ENCODE measurements at places on chromosomes 1 and 21.
A peak's percentile ranks its signal among the peaks of the same experiment; 100 is the strongest.

DNA sequence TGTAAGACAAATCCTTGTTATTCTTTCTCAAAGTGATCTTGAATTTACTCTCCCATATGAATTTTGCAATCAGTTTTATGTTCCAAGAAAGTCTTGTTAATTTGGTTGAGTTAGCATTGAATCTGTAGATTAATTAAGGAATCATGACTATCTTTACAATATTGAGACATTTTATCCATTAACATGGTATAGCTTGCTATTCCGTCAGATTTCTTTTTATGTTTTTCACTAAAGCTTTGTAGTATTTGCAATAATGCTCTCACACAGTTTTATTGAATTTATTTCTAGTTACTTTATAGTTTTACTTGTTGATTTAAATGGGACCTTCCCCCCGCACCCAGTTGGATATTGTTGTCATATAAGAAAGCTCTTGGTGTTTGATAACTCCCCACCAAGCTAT is 5.8 kb upstream of the EDARADD start:
- no peak for DNase-seq

GRCh38 chr1:178877896-178878295 is 7.0 kb upstream of the ANGPTL1 start:
- no peak for DNase-seq

- peak; percentile 17 for DNase-seq
These were observed 123.0 kb upstream of the IGSF21 start for GRCh38 chr1:17984583-17984982.

DNA sequence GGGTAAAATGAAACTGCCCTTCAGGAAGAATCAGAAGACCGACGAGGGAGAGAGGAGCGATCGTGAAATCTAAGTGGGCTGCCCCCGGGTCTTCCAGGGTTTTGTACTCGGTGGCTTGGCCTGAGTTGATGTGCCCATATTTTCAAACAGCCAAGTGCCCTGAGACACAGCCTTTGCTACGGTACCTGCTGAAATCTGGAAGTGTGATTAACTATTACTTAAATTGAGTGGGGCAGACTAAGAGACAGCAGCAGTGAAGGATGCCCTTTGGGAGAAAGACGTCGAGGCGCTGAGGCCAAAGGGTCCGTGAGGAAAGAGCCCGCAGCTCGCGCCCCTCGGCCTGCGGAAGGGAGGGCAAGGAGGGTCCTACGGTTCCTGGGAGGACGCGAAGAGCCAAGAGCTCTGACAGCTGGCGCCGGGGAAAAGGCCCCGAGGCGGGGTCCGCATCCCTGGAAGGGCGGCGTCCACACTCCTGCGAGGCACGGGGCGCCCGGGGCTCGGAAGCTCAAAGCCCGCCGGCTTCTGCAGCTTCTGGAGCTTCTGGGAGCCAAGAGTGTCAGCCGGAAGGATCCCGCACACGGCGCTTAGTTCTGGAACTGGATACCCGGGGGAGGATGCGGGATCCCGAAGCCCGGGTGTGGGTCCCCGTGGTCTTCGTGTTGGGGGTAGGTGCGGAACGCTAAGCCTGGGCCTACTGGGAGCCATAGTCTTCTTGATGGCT is 15.4 kb upstream of the RNU1-4 start:
- DNase-seq, result no peak

- DNase-seq, result no peak
These were observed 180.8 kb upstream of the CAMK1G start for GRCh38 chr1:209402697-209403096.

DNA sequence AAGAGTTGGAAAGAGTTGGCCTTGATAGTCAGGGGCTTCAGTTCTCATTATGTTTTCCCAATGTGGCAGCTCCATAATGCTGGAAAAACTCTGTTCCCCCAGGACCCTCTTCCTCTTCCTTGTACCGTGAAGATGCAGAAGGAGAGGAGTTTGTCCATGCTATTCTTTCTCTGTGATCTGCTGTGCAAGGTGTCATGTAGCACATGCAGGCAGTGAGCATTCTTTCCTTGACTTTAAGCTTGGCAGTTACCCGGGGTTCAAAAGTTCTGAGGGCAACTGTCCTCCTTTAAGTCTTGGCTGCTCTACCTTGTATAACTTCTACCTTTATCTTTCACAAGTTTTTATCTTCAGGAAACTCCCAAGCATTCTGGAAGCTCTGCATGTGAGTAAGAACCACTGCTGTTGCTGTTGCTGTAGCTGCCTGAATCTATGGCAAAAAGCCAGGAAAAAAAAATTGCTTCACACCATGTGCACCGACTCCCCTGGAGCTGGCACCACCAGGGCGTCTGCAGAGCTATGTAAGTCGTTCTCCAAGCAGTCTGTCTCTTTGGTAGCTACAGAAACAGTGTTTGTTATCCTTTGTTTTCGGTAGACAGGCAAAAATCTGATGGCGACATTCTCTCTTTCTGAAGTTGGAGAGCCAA is 42.7 kb upstream of the SLC16A1 start:
- DNase-seq, result no peak

GRCh38 chr1:6450943-6451373 is 15.0 kb downstream of the TNFRSF25 start:
- no peak for DNase-seq

GRCh38 chr1:206708882-206709281 is 24.2 kb downstream of the MAPKAPK2 start:
- no peak for DNase-seq

DNA sequence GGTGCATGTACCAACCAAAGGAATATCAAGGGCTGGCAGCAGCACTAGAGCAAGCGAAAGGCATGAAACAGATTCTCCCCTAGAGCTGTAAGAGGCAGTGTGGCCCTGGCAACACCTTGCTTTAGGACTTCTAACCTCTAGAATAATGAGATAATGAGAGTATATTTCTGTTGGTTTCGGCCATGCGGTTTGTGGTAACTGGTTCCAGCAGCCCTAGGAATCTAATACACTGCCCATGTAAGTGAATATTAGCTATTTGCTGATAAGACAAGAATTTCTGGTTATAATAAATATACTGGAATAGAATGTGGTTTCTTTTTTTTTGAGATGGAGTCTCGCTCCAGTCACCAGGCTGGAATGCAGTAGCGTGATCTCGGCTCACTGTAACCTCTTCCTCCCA is 199.4 kb downstream of the GABPA start:
- DNase-seq, result no peak

DNA sequence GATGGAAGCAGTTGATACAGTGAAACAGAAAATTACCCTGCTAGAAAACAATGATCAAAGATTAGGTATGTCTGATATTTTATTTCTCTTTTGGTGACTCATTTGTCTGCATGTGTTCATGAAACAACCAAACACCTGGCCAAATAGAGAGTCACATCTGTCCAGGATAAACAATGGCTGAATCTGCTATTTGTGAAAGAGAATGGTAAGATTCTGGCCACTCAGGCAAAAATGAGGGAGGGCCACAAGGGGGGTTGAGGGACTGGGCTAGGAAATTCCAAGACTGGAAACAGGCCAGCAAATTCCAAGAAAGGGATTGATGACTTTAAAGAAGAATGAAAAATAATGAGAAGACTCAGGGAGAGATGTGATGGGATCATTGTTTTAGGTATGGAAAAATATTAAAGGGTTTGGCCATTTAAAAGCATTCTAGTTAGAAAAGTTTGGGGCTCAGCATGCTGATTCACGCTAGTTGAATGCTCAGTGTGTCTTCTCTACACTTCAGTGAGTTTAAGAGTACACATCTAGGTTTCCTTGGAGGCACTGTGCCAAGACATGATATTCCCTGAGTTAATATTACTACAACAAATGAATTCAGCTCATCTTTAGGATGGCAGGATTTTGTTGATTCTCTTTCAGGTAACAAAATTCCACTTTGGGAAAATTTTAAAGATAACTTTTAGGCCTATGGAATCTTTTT is 44.9 kb downstream of the TRAF5 start:
- peak; percentile 37 for DNase-seq

DNA sequence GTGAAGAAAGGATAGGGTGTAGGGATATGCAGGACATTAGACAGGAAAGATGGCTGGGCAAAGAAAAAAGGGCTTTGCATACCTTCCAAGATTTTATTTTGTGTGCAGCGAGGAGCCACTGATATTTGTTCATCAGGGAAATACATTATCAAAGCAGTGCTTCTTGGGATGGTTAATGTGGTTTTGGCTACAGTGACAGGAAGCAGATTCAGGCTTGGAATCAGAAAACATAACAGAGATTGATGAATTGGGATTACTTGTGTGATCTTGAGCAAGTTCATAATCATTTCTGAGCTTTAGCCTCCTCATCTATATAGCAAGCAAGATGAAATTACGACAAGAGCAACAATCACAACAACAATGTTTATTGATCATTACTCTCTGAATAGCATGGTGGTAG is 249.2 kb upstream of the SGIP1 start:
- DNase-seq, result no peak

DNA sequence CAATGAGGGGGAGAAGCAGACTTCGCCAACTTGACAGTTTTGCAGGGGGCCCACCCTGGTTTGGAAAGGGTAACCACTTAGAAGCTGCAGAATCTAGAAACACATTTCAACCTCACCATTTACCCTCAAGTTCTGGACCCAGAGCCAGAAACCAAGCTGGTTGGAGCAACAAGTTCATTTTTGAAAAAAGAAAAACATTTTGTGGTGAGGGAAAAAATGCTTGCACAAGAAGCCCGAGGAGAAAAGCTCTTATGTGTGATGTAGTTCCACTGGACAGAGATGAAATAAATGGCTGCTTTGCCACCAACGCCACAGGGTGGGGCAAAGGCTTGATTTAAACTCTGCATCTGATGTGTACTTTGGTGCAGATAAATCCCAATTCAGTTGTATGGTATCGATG is 10.6 kb upstream of the NGF start:
- no peak for DNase-seq

DNA sequence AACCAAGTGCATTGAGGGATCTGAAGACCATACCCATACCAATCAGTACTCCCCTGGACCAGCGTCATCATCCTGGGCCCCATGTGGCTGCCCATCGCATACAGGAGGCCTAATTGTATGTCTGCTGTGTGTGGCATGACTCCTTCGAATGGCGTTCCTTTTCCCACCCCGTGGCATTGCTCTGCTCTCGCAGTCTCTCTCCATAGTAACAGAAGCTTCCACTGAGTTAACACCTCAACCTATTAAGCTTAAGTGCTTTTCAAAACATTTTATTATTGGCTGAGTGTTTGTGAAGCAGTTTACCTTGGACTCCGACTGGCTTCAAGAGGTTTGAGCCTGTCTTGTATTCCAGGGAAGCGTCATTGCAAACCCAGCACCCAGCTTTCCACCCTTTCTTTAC is 187.1 kb upstream of the LMO4 start:
- no peak for DNase-seq

DNA sequence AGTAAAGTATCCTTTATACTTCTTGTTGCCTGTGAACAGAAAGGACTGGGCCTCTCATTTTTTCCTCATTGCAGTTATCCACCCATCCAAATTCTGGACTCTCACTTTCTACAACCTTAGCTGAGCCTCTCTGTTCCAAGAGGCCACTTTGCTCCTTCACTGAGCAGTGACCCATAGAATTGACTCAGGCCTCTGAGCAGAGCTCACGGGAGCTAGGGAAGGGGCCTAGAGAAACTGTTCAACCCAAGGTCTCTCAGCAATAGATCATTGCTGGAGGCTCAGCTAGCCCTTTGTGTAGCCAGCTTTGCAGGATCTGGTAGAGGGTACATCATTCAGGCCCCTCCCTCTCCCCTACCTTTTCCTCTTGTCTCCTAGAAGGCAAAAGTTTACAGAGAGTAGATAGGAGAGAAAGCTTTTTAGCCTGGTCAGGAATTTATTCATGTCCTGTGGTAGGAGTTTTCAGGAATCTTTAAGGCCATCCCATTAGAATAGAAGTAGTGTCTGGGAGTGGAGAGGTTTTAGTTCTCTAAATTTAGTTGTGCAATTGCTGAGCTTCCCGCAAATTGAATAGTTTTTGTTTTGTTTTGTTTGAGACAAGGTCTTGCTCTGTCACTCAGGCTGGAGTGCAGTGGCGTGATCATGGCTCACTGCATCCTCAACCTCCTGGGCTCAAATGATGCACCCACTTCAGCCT is 6.7 kb downstream of the INTS3 start:
- DNase-seq, result no peak

DNA sequence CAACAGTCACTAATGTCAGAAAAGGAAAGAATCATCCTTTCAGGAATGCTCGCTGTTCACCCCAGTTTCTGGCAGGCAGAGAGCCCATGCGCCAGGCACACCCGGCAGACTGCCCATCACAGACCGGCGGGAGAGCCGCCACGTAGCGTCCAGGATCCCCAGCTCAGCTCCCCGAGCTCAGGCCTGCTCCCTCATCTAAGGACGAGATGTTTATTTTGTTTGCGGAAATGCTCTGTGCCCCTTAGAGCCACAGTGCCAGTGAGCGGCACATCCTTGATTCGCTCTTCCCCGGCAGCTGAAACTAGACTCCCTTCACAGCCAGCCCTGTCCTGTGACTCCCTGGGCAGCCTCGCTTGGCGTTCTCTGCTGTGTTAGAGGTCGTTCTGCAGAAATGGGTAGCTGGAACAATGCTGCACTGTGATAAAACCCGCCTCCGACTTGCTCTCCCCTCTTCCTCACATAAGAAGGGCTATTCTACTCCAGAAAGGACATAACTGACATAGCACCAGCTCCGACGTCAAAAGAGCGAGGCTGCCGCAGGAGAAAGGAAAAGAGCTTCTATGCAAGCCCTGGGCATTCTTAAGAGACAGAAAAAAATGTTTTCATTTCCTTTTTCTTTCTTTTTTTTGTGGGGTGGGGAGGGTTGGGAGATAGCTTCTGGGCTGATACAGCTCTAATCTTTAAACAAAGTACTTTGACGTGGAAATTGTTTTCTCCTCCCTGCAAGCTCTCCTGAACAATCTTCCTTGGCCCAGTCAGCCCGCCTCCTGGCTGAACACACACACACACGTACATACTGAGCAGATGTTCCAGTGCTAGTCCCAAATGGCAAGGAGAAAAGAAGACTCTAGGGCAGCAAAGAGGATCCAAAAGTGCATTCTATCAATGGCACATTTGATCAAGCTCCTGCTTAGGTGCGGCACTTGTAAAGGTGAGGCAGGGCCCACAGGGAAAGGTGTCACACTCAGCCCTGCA is 37.2 kb downstream of the MRAP start:
- no peak for DNase-seq

GRCh38 chr1:175599212-175599705 is 144.1 kb downstream of the TNR start:
- no peak for DNase-seq

DNA sequence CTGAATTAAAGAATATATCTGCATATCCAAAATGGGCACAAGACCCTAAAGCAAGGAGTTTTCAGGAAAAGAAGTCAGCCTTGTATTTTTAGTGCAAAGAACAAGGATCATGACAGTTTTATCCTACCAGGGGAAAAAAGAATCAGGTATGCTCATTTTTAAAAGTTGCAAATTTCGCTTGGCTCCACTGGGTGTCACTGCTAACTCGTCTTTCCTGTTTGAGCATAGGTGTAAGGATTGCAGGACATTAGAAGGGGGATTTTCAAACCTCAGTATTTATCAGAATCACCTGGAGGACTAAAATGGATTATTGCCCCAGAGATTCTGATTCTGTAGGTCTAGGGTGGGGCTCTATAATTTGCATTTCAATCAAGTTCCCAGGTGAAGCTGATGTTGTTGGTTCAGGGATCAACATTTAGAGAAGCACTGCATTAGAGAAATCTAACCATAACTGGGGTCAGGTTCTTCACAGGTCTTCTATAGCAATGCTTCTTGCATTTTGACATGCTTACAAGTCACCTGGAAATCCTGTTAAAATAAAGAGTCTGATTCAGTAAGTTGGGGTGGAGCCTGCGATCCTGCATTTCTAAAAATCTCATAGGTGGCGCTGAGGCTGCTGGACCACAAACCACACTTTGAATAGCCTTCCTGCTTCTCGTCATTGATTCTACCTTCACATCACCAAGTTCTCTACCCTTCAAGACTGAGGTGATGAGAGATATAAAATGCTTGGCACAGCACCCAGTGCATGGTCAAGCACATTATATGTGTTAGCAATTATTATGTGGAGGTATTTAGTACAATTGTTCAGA is 39.6 kb downstream of the NUF2 start:
- DNase-seq, result peak; percentile 67

- no peak for DNase-seq
These were observed 11.5 kb upstream of the SLC44A3 start for GRCh38 chr1:94808669-94809068.
